Left lung (tissue), 14 donors: ENCODE measurements at places on chromosomes 5 and 9. TPM values are rescaled to one million over a fixed set of nuclear protein-coding genes. Genes with fewer than 3 reads are reported as not detected.

DNA sequence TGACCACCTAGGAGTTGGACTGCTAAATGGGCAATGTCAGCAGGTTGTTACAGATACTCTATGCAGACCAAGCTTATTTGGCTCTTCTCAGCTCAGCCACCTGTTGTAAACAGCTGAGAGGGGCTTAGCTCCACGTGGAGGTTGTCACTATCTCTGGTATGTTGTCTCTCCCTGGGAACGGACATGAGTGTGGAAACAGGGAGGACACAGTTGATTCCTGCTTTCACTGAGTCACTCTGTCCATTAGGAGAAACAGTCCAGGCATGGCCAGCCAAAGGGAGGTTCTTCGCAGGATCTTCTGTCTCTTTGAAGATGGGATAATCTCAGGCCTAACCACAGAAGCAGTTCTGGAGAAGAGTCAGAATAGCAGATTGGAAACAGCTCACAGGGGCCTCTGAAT, 121.2 kb downstream of the PALM2AKAP2 start:
- no peak for DNase-seq
- H3K27ac ChIP-seq = no peak overlapping the region
- H3K36me3 ChIP-seq = no peaks in the 10 kb centered on the region
- H3K27me3 ChIP-seq = no peaks in the 10 kb centered on the region

DNA sequence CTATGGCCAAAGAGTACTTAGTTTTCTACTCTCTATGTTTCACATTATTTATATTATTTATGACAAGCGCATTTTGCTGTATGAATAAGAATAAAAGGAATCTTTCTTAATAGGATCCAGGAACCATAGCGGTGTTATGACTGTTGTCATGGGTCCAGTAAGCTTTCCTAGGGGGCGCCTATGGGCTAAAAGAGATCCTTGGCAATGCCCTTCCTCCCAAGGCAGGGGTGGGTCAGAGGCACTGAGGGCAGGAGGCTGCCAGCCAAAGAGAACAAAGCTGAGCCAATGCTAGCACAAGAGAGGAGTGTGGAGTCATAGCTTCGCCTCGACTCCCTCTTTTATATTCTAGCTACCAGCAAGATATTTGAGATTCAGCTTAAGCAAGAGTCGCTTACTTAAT, 98.4 kb upstream of the GNAQ start:
- no peak for DNase-seq
- no peaks in the 10 kb centered on the region for H3K4me1 ChIP-seq
- no peak overlapping the region for H3K27ac ChIP-seq
- H3K4me3 ChIP-seq = no peak overlapping the region
- H3K27me3 ChIP-seq = no peaks in the 10 kb centered on the region
- no peaks in the 10 kb centered on the region for H3K36me3 ChIP-seq

DNA sequence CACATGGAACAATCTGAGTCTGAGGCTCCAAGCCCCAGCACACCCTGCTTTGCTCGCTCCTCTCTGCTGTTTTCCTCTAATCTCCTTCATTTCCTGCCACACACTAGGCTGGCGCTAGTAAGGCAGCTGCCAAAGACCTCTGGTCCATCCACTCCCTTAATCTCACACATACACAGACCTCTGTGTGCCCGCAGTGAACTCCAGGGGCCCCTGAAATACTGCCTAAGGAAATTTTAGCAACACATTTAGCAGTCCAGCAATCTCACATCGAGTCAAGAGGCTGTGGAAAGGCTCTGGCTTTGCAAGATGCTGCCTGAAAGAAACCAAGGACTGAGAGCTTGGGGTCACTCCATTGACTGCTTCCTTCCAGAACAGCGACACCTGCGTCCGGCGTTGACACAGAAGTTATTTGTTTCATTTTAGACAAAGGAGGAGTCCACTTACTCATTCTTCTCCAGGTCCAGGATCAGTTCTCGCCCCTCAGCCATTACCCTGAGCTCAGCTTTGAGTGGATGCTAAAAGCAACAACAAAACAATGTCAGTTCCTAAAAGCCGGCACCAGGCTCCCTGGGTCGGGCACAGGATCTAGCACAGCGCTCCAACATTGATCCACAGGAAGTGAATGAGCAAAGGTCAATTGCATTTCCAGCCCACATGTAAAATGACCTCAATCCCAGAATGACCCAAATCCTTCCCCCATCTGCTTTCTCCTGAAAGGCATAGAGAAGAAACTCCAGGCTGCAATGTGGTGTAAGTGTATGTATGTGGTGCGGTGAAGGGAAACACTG, 11.5 kb downstream of the ADAM19 start:
- H3K27ac ChIP-seq = peak overlapping the region; percentile 39
- peaks cover 97% of the 10 kb centered on the region for H3K4me1 ChIP-seq
- no peak for DNase-seq
- no peak overlapping the region for H3K4me3 ChIP-seq
- H3K27me3 ChIP-seq = no peaks in the 10 kb centered on the region
- no peaks in the 10 kb centered on the region for H3K36me3 ChIP-seq

- no peaks in the 10 kb centered on the region for H3K36me3 ChIP-seq
- no peak overlapping the region for H3K4me3 ChIP-seq
- DNase-seq = peak; percentile 79
- peaks cover 42% of the 10 kb centered on the region for H3K4me1 ChIP-seq
- H3K27ac ChIP-seq = no peak overlapping the region
Measured at GRCh38 chr9:78035383-78035993, 3.9 kb upstream of the GNAQ start.

The ADGRD2 gene
- total RNA-seq = not detected

The TIGD6 gene
- total RNA-seq = 4.1 TPM

DNA sequence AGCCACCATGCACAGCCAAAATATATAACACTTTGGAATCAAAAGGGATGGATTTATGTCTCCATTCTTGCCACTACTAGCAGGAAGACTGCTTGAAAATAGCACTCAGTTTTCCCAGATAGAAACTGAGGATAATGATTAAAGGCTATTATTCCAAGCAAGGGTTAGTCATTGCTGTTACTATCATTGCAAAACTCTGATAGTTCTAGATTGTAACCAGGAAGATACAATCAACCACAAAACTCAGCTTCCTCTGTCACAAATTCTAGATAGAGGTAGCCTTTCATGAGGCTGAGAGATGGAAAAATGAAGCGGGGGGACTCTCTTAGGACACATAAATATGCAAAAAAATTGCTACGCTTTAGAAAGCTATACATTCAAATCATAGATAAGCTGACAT, 3.1 kb downstream of the ANXA1 start:
- peaks cover 72% of the 10 kb centered on the region for H3K4me1 ChIP-seq
- H3K36me3 ChIP-seq = peaks cover 25% of the 10 kb centered on the region
- peak overlapping the region; percentile 93 for H3K27ac ChIP-seq

- no peaks in the 10 kb centered on the region for H3K36me3 ChIP-seq
- DNase-seq = no peak
- H3K27me3 ChIP-seq = no peaks in the 10 kb centered on the region
- H3K27ac ChIP-seq = no peak overlapping the region
Measured at GRCh38 chr9:34980181-34980761, 9.3 kb upstream of the DNAJB5 start.

DNA sequence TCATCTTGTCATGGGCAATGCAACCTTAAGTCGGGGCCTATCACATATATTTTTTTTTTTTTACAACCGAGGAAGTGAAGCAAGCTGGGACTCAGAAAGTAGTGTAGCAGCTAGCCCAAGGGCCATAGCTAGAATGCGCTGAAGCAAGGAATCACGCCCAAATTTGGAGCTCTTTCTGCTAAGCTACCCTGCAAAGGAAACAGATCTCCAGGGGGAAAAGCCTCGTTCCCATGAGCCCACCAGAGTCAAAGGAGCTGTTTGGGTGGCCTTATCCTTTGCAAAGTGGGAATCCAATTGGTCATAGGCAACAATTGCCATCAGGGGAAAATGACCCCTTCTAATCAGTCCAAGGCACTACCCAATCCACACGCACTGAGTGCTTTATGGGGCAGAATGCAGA, 390.4 kb downstream of the EBF1 start:
- no peak overlapping the region for H3K27ac ChIP-seq
- H3K36me3 ChIP-seq = no peaks in the 10 kb centered on the region
- DNase-seq = no peak
- no peaks in the 10 kb centered on the region for H3K4me1 ChIP-seq
- no peak overlapping the region for H3K4me3 ChIP-seq

DNA sequence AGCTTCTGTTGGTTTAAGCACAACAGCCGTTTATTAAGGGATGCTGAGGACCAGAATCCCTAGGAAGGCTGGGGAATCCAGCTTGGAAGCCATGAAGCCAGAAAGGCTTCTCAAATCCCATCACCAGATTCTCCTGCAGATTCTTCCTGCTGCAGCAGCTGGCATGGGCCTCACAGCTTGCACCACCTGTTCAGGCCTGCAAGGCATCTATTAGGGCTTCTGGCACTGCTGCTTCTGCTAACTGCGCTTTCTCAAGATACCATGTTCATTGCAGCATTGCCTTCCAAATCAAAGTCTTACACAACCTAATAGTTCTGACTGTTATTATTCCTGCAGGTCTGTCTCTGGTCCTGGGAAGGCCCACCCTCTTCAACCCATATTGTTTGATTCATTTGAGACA, 51.2 kb upstream of the ZNF366 start:
- peak; percentile 5 for DNase-seq
- H3K36me3 ChIP-seq = no peaks in the 10 kb centered on the region
- H3K27me3 ChIP-seq = peaks cover 10% of the 10 kb centered on the region
- peaks cover 20% of the 10 kb centered on the region for H3K4me1 ChIP-seq
- H3K27ac ChIP-seq = no peak overlapping the region

DNA sequence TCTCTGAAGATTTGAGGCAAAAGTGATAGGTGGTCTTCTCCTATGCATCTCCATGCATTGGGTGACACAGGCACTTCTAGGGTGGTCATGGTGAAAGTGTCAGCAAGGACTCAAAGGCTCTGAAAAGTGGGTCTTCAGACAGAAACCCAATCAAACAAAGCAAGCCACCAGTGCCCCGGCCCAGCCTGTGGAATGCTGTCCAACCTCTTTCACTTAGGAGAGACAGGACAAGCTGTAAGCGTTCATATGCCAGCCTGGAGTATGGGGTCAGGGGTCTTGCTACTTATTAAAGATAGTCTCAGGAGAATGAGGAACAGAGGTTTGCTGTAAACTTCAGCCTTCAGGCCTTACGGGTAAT, 324.5 kb downstream of the GADD45G start:
- no peaks in the 10 kb centered on the region for H3K36me3 ChIP-seq
- H3K4me3 ChIP-seq = no peak overlapping the region
- H3K27me3 ChIP-seq = no peaks in the 10 kb centered on the region
- H3K4me1 ChIP-seq = peaks cover 10% of the 10 kb centered on the region
- H3K27ac ChIP-seq = no peak overlapping the region

- DNase-seq = no peak
- no peaks in the 10 kb centered on the region for H3K4me1 ChIP-seq
- H3K4me3 ChIP-seq = no peak overlapping the region
- no peaks in the 10 kb centered on the region for H3K36me3 ChIP-seq
- H3K27ac ChIP-seq = no peak overlapping the region
- H3K27me3 ChIP-seq = no peaks in the 10 kb centered on the region
Measured at GRCh38 chr5:133285583-133286021, 233.8 kb downstream of the HSPA4 start.

GRCh38 chr5:151949701-151950308, 25.2 kb upstream of the GLRA1 start:
- no peak for DNase-seq
- no peak overlapping the region for H3K4me3 ChIP-seq
- H3K27me3 ChIP-seq = no peaks in the 10 kb centered on the region

The ARID3C gene
- total RNA-seq = not detected

The COL15A1 gene
- total RNA-seq = 58.4 TPM

The LPAR1 gene
- total RNA-seq = 40.5 TPM

DNA sequence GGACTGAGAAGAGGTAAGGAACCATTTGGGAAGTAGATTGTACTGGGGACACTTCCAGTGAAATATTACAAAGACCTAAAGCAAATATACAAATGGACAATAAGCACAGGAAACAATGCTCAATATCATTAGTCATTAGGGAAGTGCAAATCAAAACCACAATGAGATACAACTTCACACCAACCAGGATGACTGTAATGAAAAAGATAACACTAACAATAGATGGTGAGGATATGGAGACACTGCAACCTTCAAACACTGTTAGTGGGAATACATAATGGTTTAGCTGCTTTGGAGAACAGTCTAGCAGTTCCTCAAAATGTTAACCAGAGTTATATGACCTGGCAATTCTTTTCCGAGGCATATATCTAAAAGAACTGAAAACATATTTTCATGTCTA, 149.7 kb downstream of the TRPM3 start:
- no peak for DNase-seq
- no peaks in the 10 kb centered on the region for H3K27me3 ChIP-seq
- no peak overlapping the region for H3K4me3 ChIP-seq
- H3K4me1 ChIP-seq = no peaks in the 10 kb centered on the region
- H3K36me3 ChIP-seq = no peaks in the 10 kb centered on the region
- H3K27ac ChIP-seq = no peak overlapping the region

- DNase-seq = no peak
- H3K27me3 ChIP-seq = no peaks in the 10 kb centered on the region
- peaks cover 3% of the 10 kb centered on the region for H3K4me1 ChIP-seq
Measured at GRCh38 chr9:35852267-35852815, 17.9 kb downstream of the OR13J1 start.

DNA sequence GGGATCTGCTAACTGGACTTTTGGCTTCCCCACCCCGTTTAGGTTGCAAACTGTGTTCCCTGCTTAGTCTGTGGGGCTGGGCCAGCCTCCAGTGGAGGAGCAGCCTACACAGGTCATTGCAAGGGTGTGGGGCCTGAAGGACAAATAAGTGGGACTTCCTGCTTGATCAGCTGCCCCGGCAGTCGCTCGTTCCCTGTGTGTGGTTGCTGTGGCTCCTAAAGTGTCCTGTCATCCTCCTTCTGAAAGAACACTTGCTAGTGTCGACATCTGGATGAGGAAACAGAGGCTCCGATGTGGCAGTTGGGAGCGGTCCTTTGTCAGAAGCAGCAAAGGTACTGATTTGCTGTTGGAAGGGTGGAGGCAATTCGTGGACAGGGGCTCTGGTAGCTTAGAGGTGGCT, 88.9 kb upstream of the TBCA start:
- H3K4me3 ChIP-seq = no peak overlapping the region
- no peaks in the 10 kb centered on the region for H3K27me3 ChIP-seq
- peaks cover 15% of the 10 kb centered on the region for H3K4me1 ChIP-seq
- DNase-seq = no peak

DNA sequence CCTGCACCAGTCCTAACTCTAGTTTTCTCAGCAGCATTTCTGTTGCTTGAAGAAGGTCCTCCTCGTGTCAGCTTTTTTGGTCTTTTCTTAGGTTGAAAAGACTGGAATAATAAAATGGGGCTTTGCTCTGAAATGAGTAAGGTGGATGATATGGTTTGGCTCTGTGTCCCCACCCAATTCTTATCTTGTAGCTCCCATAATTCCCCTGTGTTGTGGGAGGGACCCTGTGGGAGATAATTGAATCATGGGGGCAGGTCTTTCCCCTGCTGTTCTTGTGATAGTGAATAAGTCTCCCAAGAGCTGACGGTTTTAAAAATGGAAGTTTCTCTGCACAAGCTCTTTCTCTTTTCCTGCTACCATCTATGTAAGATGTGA, 53.6 kb downstream of the LIX1 start:
- no peaks in the 10 kb centered on the region for H3K36me3 ChIP-seq
- no peak overlapping the region for H3K4me3 ChIP-seq
- no peaks in the 10 kb centered on the region for H3K27me3 ChIP-seq
- no peak overlapping the region for H3K27ac ChIP-seq
